Mucosa of descending colon (tissue), 3 donors: ENCODE measurements at places on chromosomes 11 and 22. TPM values are rescaled to one million over a fixed set of nuclear protein-coding genes. Genes with fewer than 3 reads are reported as not detected.

PNPLA3 gene
- total RNA-seq = 0.16 TPM

DMC1 gene
- 1.8 TPM for total RNA-seq

- no peak for DNase-seq
Measured at GRCh38 chr11:79461666-79462645, 21.1 kb upstream of the TENM4 start.

DNA sequence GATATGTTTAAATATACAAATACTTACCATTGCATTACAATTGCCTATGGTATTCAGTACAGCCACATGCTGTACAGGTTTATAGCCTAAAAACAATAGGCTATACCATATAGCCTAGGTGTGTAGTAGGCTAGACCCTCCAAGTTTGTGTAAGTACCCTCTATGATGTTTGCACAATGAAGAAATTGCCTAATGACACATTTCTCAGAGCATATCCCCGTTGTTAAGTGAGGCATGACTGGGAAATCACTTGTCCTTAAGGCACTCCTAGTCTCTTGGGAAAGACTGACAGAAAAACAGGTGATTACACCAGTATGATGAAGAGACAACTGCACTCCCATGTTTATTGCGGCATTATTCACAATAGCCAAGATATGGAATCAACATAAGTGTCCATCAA lies 187.2 kb downstream of the SPON1 start:
- DNase-seq = no peak

GRCh38 chr11:120334894-120335462 lies 1.2 kb upstream of the ARHGEF12 start:
- no peak for DNase-seq
